DMS 273 treated with DMSO at 0.1 percent for 48 hours (cell line): ENCODE measurements at places on chromosomes 1 and 21.

DNA sequence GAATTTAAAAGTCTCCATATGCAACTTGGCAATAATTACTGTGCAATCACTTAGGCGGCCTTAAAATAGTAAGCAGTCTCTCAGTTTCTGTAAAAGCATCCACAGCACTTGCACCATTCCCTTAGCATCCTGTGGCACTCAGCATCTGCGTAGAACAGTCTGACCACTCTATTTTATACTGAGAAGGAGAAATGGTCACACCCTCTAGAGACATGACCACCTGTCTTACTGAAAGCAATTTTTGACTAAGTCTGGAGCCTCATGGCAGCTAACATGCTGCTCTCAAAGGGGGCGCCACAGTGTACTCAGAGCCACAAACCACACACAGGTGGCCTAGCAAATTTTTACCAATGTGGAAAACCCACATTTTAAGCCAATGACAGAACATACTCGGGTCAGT lies 62.0 kb downstream of the KCNK1 start:
- DNase-seq: no peak

- DNase-seq: no peak
These were observed 15.6 kb downstream of the COL6A1 start for GRCh38 chr21:45997205-45997494.

DNA sequence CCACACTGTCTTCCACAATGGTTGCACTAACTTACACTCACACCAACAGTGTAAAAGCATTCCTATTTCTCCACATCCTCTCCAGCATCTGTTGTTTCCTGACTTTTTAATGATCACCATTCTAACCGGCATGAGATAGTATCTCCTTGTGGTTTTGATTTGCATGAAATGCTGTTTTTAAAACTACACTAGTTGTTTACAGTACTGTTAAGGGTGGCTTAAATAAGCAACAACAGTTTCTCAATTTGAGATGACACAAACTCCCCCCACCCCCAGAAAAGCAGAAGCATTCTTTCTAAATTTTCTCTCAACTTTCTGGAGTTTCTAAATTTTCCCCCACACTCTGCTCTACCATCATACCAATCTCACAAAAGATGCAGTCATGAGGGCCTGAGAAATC lies 7.1 kb upstream of the SLAMF7 start:
- no peak for DNase-seq

GRCh38 chr1:157311730-157312081 lies 173.5 kb upstream of the ETV3 start:
- DNase-seq: no peak

GRCh38 chr21:41878831-41879189 lies 334 bp downstream of the PRDM15 start:
- peak; percentile 7 for DNase-seq

GRCh38 chr1:6646499-6647148 lies 22.0 kb downstream of the THAP3 start:
- peak; percentile 38 for DNase-seq

DNA sequence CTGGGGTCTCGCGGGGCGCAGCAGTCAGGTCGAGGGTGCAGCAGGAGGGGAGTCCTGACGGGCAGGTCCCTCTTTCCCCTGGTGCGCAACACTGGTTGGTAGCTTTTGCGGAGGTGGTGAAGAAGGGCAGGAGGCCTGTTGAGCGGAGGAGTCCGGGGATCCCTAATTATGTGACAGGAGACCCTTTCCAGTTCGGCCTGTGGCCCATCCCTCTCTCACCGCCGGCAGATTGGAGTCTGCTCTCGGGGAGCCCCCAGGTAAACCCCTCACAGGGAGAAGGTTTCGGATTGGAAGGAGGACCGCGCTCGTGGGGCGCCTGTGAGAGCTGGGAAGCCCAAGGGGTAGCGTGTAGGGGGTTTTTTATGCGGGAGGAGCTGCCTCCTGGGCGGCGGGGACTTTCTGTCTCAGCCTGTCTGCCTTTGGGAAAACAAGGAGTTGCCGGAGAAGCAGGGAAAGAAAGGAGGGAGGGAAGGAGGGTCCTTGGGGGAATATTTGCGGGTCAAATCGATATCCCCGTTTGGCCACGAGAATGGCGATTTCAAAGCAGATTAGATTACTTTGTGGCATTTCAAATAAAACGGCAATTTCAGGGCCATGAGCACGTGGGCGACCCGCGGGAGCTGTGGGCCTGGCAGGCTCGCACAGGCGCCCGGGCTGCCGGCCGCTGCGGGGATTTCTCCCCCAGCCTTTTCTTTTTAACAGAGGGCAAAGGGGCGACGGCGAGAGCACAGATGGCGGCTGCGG lies 9.5 kb downstream of the SIM2 start:
- DNase-seq: no peak

DNA sequence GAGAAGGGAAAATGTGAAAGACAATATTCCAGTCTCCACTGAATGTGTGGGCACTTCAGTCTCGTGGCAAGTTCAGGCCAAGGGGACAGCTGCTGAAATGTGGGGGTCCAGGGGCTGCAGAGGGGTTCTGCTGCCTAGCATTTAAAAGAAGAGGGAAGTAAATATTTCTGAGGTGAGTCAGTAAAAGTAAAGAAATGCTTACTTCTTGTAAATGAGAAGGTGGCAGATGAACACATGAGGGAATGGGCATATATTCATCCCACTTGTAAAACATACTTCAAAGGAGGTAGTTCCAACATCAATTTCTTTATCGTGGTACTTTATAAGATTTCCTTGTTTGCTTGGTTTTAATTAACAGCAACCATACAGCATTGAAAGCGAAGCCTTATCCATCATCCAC lies 63.1 kb upstream of the HIVEP3 start:
- DNase-seq: no peak

- DNase-seq: no peak
These were observed 175.5 kb downstream of the DENND1B start for GRCh38 chr1:197599789-197600188.

GRCh38 chr1:39925721-39926342 lies 24.1 kb upstream of the MYCL start:
- DNase-seq: peak; percentile 99

GRCh38 chr21:16533692-16534407 lies 804.1 kb downstream of the USP25 start:
- no peak for DNase-seq

- no peak for DNase-seq
These were observed 62.8 kb upstream of the ZBTB40 start for GRCh38 chr1:22388671-22389450.

GRCh38 chr1:77652268-77652667 lies 30.2 kb downstream of the ZZZ3 start:
- DNase-seq: no peak

DNA sequence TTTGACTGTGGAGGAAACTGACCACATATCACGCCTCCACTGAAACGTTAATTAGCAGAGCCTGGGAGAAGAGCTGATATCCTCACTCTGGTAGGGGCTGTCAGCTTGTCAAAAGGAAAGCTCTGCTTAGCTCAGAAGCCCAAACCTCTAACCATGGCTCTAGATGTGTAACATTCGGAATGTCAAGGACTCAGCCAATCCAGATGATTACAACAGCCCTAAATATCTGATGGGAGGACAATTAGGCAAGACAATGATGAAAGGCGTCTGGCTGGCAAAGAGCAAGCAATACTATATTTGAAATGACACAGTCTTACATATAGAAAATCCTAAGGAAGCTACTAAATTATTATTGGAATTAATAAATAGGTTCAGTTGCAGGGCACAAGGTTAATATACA lies 45.7 kb upstream of the COX20 start:
- DNase-seq: no peak

DNA sequence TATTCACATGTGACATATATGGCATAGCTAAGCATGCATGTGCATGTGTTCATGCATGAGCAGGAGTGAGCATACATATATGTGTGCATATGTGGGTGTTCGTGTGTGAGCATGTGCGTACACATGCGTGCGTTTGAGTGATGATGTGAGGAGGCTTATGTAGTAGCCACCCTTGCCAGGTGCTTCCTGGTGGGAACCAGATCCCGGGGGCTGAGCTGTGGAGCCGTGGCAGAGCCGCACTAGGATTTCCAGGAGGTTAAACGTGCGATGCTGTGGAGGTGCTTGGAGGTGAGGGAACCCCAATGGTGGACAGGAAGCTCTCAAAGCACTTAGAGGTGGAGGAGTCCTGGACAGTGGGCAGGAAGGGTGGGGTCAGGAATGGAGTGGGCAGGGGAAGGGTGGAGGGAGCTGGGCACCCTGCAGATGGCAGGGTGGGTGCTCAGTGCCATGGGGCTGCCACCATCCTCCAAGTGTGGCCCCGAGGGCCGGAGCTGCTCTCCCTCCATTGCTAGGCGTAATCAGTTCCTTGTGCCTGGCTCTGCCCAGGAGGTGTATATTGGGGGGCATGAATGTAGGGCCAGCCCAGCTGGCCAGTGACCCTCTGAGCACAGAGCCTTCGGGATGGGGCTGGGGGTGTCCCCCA lies 48.5 kb downstream of the COL18A1 start:
- no peak for DNase-seq

GRCh38 chr1:22543679-22544078 lies 19.6 kb upstream of the EPHA8 start:
- DNase-seq: no peak

- DNase-seq: no peak
These were observed 16.4 kb downstream of the PLPP3 start for GRCh38 chr1:56562891-56563452.

GRCh38 chr1:92273039-92273438 lies 25.7 kb downstream of the GLMN start:
- peak; percentile 15 for DNase-seq

- no peak for DNase-seq
These were observed 10.2 kb downstream of the SETSIP start for GRCh38 chr1:92065042-92065441.
